Pancreas (tissue), 10 donors: ENCODE measurements at places on chromosomes 2 and 18. TPM values are rescaled to one million over a fixed set of nuclear protein-coding genes. Genes with fewer than 3 reads are reported as not detected.

IL1A gene
- not detected for total RNA-seq

ALPG gene
- total RNA-seq, result not detected

CD207 gene
- 0.34 TPM for total RNA-seq

BABAM2 gene
- 16.9 TPM for total RNA-seq

REG3A gene
- 2,601 TPM for total RNA-seq

GALNT13 gene
- total RNA-seq, result 0.24 TPM

MOGAT1 gene
- 0.23 TPM for total RNA-seq

SS18 gene
- 38.0 TPM for total RNA-seq

GPC1 gene
- 19.5 TPM for total RNA-seq

AP1S3 gene
- total RNA-seq, result 8.3 TPM

UGT1A10 gene
- total RNA-seq, result not detected

RNU2-63P gene
- total RNA-seq, result not detected

MBP gene
- 20.6 TPM for total RNA-seq
